ENCODE measurements at places on chromosomes 3 and 15.
A peak's percentile ranks its signal among the peaks of the same experiment; 100 is the strongest.

GRCh38 chr3:179196098-179196497 is 47.9 kb downstream of the PIK3CA start:
- peak; percentile 57 for DNase-seq

GRCh38 chr15:99141943-99142342 is 37.1 kb downstream of the SYNM start:
- DNase-seq: no peak

- DNase-seq: no peak
Measured at GRCh38 chr3:133478624-133479023, 78.8 kb downstream of the BFSP2 start.

DNA sequence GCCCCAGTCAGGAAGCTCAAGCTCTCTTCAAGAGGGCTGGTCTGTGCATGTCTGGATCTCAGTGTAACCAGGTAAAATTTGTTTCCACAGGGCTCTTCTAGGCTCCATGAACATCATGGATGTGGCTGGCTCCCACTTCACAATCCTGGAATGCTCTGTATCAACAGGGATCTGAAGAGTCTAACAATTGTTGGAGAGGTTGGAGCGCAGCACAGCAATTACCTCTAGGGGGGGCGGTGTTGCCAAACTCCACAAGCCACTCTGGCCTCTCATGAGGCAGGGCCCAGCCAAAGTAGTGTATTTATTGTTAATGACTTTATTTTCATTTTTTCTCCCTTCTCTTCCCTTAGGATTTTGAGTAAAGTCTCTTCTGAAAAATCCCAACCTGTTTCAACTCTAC is 6.1 kb upstream of the EIF2B5 start:
- no peak for DNase-seq

- no peak for DNase-seq
Measured at GRCh38 chr3:173862701-173863100, 465.2 kb downstream of the NLGN1 start.

DNA sequence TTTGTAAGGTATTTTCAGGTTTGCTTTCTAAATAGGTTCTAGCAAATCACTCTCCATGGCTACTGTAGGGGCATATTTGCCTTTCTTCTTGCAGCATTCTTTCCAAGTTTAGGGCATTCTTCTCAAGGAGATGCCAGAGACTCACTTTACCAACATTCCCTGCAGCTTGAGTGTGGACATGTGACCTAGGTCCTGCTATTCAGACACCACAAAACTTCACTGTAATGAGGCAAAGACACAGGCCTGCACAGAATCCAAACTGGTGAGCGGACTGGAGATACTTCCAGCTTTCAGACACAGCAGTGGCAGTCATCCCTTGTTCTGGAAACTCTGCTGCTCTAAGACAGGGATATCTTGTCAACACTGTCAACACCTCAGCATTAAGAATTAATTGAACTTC is 146.4 kb upstream of the PFN2 start:
- DNase-seq: no peak

DNA sequence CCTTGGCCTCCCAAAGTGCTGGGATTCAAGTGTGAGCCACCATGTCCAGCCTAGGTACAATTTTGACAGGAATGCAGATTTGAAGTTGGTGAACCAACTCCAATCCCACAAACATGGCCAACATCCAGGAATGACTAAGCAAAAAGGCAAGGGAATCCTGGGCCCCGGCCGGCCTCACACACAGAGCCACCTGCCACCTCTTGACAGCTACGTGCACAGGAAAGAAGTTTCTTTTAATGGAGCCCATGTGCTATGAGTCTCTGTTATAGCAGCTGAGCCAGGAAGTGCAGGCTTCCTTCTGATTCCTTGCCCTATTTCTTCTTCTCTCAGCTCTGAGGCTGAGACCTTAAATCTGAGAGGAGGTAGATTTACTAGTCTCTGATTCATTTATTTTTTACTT is 8.8 kb downstream of the TMEM40 start:
- DNase-seq: no peak

- DNase-seq: no peak
Measured at GRCh38 chr15:26729581-26729980, 43.3 kb downstream of the GABRB3 start.

DNA sequence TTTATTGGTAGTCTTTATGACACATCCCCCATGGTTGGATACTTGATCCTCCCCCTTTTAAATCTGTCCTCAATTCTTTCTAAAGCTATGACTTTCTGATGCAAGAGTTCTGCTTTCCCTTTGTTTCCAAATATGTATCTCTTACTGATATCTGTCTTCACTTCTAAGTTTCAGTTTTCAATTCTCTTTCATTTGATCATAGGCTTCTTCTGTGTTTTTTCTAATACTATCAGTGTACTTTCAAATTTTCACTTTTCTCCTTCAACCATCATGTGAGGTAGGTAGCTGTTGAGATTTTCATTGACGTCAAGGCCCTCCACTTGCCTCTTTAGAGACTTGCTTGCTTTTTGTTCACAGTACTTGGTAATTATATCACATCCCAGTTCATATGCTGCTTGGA is 436.5 kb downstream of the CNTN4 start:
- no peak for DNase-seq

GRCh38 chr15:33107950-33108349 is 86.6 kb downstream of the FMN1 start:
- DNase-seq: no peak

DNA sequence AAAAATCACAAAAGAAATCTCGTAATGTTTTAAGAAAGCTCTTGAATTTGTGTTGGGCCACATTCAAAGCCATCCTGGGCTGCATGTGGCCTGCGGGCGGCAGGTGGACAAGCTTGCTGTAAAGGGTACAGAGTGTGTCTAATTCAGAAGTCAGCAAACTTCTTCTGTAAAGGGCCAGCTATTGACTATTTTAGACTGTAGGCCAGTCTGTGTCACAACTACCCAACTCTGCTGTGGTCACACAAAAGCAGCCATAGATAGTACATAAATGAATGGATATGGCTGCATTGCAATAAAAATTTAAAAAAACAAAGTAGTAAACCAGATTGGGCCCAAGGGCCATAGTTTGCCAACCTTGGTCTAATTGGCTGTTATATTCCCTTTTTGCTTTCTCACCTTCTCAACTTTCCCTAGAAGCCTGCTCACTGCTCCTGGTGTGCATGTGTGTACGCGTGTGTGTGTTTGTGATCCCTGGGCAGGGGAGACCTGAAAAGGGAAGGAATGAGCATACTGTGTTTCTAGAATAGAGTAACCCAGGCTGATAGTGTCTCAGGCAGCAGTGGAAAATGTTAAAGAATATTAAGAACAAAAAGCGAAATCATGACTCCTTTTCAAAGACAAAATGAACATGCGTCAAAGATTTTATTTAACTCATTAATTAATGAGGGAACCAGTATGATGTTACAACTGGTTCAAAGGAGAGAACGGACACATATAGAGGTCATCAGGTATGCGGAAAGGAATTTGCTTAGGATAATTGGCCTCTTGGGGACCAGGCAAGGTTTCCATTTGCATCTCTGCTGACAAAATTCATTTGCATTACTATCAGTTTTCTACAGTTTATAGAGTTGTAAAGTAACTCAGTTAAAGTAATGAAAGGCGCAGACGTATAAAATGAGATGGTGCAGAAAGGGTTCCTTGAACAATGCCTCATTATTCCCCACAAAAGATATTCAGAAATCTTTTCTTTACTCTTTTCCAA is 248.0 kb downstream of the THSD4 start:
- no peak for DNase-seq

GRCh38 chr3:60841355-60841754 is 409.9 kb downstream of the FHIT start:
- no peak for DNase-seq

DNA sequence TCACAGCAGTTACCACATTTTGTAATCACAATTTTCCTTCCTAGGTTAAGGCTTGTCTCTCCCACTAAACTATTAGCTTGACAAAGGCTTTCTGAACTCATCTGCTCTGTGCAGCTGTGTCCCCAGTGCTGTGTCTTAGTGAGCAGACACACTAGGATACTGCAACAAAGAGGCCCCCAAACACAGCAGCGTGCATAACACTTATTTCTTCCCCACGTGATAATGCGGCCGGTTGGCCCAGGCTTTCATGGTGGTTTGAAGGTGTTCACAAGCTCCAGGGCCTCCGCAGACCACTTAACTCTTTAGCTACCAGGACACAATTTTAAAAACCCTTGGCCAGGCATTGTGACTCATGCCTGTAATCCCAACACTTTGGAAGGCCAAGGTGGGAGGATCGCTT is 2.2 kb upstream of the HDAC11 start:
- no peak for DNase-seq

DNA sequence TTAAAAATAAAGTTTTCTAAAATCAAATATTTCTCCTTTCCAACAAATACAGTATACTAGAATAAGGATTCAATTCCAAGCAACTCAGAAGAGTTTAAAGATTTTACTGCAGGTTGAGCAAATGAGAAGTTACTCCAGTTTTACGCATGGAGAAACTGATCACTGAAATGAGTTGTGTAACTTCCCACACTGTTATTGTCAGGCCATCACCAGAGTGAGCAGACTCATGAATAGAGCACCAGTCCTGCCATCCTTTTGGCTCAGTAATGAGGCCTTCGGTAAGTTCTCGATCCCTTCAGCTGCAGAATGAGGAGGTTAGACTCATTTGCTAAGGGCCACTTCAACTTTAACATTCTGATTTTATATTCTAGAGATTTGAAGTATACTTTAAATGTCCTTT is 48.1 kb downstream of the OSBPL10 start:
- DNase-seq: no peak

- no peak for DNase-seq
Measured at GRCh38 chr3:133827684-133828083, 22.1 kb downstream of the SRPRB start.

- no peak for DNase-seq
Measured at GRCh38 chr15:99951511-99951910, 218.3 kb upstream of the LYSMD4 start.

DNA sequence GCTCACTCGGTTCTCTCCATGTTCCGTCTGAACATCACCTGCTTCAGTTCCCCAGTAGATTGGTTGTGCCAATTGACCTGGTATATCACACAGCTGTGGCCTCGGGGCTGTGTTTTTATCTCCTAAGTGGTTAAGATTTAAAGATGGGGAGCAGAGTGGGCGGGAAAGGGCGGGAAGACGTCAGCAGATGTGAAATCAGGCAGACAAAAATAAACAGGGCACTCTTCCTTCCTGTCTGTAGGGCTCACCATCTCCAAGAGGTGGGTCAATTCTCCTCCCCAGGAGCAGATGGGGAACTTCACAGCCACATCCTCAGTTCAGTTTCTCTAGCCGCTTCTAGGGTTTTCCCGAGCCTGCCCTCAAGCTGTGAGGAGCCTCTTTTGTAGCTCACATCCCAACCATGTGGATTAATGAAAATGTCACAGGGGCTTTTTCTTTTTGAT is 26.8 kb upstream of the LIMD1 start:
- peak; percentile 35 for DNase-seq

DNA sequence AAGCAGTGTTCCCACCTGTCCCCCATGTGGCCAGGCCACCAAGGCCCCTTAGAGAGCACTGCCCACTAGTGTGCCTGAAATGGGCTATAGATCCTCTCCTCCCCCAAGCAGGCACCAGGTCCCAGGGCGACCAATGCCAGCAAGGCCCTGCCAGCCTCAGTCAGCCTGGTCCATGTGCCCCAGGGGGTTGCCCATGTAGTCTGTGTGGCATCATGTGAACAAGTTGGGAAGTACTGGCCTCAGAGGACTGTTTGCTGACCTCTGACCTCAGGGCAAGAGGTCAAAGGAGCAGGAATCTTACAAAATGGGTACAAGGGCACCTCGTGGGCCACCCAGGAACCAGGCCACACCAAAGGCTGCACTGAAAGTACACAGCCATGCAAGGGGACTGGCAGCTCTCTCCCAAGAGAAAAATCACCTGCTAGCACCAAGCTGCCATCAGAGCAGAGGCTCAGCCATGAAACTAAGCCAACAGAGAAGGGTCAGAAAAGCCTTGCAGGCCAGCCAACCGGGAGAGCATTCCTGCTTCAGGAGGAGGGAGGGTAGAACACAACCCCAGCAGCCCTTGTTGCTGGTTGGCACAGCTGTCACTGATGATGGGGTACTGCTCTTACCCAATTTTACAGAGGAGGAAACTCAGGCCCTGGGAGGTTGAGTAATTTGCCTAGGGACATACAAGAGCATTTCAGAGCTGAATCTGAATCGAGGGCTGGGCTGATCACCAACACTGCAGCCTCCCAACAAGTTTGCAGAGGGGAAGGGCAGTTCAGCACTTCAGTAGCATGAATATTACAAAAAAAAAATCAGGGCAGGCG is 5.2 kb upstream of the FURIN start:
- DNase-seq: no peak

DNA sequence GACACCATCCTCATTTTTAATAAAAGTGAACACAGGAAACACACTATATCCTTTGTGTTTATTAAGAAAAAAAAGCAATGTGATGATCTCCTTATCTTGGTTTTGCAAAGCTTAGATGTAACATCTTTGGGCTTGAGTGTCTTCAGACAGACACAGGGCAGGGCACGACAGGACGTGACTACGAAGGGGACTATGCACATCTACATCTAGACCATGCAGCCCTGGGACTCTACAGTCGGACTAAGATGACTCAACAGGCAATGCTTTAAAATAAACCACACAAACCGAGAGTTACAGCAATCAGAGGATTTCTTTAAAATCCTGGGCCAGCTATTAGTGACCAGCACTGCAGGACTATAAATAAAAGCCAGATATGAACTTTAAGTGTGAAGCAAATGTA is 22.8 kb upstream of the TM2D3 start:
- no peak for DNase-seq

- no peak for DNase-seq
Measured at GRCh38 chr3:154180836-154181691, 59.9 kb downstream of the ARHGEF26 start.

DNA sequence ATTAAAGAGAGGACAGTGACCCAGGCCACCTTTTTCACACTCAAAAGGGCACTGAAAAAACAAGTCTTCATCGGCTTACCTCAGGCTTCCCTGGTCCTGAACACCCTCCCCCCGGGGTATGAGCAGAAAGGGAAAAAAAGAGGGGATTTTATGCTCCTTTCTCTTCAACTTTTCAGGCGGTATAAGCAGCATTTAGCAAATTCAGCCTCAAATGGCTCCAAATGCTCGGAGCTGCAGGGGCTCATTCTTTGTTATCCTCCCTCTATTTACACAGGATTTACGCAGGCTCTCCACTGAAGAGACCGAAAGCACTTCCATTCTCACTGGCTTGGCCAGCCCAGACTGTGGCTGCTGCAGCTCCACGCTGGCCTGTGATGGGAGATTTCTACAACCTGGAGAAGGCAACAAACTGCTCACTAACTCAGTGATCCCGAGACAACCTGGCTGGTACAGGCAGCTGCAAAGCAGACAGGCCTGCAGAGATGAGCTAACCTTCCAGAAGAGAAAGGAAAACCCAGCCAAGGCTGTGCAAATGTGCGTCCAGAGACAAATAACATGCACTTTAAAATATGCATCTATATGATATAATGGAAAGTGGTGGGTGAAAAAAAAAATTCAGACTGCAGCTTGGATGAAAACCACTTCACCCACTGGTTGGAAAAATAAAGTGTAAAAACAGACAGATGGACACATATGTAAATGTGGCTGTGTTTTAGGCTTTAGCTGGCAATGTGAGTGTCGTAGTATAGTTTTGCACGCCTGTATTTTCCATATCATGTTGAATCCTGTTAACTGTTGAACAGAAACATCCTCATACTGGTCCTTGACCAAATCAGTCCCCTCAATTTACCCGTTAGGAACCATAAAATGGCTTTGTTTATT is 54.2 kb downstream of the MEIS2 start:
- DNase-seq: no peak

- no peak for DNase-seq
Measured at GRCh38 chr15:58564981-58565380, 133.2 kb downstream of the LIPC start.

GRCh38 chr15:52677593-52678467 is 1.4 kb downstream of the ATOSA start:
- DNase-seq: peak; percentile 62

All from CD4-positive, alpha-beta memory T cell (primary cell).